ENCODE measurements at places on chromosomes 7 and 10. TPM values are rescaled to one million over a fixed set of nuclear protein-coding genes. Genes with fewer than 3 reads are reported as not detected.
A peak's percentile ranks its signal among the peaks of the same experiment; 100 is the strongest.

DNA sequence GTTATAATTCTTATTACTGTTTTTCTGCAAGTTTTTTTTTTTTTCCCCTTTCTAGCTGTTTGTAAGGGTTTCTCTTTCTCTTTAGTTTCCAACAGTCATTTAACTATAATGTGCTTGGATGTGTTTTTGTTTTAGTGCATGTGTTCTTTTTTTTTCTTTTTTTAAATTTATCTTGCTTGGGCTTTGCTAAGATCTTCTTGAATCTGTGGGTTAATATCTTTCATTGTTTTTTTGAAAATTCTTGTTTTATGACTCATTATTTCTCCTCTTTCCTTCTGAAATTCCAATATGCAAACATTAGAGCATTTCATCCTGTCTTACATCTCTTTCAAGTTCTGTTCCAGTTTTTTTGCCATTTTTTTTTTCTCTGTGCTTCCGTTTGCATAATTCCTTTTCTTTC lies 5.7 kb upstream of the HK1 start:
- no peak overlapping the region for H3K27ac ChIP-seq
- no peak for DNase-seq
- H3K36me3 ChIP-seq = no peaks in the 10 kb centered on the region
- H3K4me3 ChIP-seq = no peak overlapping the region
- H3K4me1 ChIP-seq = no peaks in the 10 kb centered on the region
- H3K27me3 ChIP-seq = no peaks in the 10 kb centered on the region

DNA sequence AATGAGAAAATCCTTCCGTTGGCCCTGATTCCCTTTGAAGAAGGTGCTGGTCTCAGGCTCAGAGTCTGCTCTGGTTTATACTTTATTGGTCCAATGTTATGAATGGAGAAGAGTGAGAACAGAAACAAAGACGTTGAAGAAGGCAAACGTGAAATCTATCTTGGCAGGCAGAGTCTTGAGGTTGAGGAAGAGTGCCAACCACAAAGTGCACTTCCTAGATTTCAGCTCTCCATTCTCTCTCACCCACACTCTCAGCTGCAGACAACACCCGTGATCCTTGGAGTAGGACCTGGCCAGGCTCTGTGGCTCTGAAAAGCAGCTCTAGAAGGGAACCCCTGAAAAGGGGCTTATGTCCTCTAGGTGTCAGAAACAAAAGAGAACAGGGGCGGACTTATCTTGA lies 128.9 kb upstream of the PLXNA4 start:
- no peaks in the 10 kb centered on the region for H3K4me1 ChIP-seq
- no peak for DNase-seq
- H3K4me3 ChIP-seq = no peak overlapping the region
- no peaks in the 10 kb centered on the region for H3K27me3 ChIP-seq

- no peaks in the 10 kb centered on the region for H3K27me3 ChIP-seq
- no peak overlapping the region for H3K27ac ChIP-seq
- H3K4me3 ChIP-seq = no peak overlapping the region
- H3K4me1 ChIP-seq = no peaks in the 10 kb centered on the region
These were observed 1074.4 kb downstream of the TYW1 start for GRCh38 chr7:68070992-68071391.

- H3K27me3 ChIP-seq = no peaks in the 10 kb centered on the region
- no peak overlapping the region for H3K4me3 ChIP-seq
- H3K27ac ChIP-seq = no peak overlapping the region
- H3K4me1 ChIP-seq = no peaks in the 10 kb centered on the region
- DNase-seq = no peak
These were observed 33.6 kb downstream of the KIAA1217 start for GRCh38 chr10:24242562-24242961.

DNA sequence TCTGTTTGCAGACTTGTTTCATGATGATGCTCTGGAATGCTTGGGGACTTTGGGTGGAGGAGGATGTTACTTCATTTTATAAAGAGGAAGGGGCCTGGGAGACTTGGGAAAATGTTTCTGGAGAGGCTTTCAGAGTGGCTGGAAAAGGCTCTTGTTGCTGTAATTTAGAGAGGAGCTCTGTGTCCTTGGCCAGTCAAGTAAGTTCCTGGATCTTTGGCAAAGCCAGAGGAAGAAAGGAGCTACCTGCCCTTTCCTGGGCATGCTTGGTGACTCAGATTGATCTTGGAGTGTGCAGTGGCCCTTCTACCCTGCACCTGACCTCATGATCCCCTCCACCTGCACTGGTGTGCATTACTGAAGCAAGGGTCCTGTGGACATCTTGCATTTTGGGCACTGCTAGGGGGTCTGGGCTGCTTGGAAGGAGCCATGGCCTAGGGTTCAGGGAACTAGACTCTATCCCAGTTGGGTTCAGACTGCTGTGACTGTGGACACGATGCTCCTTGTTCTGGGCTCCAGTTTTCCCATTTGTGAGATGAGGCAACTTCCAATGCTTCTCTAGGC lies 56.1 kb downstream of the ADCYAP1R1 start:
- no peaks in the 10 kb centered on the region for H3K27me3 ChIP-seq
- H3K4me3 ChIP-seq = no peak overlapping the region
- DNase-seq = no peak
- H3K4me1 ChIP-seq = no peaks in the 10 kb centered on the region

DNA sequence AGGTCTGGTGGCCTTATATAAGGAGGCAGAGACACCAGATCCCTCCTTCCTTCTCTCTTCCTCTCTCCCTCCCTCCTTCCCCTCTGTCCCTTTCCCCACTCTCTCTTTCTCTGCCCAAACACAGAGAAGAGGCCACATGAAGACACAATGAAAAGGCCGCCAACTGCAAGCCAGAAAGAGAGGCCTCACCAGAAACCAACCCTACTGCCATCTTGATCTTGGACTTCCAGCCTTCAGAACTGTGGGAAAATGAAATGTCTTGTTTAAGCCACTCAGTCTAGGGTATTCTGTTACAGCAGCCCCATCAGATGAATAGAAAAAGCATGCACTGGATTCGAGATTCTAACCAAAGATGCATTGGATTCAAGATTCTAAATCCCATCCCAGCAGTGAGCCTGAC lies 168.1 kb downstream of the FAM107B start:
- no peak for DNase-seq
- H3K4me3 ChIP-seq = no peak overlapping the region
- H3K4me1 ChIP-seq = peaks cover 13% of the 10 kb centered on the region
- H3K27me3 ChIP-seq = no peaks in the 10 kb centered on the region

- H3K36me3 ChIP-seq = no peaks in the 10 kb centered on the region
- no peak overlapping the region for H3K27ac ChIP-seq
- DNase-seq = no peak
These were observed 205.3 kb upstream of the MKLN1 start for GRCh38 chr7:131122394-131122793.

DNA sequence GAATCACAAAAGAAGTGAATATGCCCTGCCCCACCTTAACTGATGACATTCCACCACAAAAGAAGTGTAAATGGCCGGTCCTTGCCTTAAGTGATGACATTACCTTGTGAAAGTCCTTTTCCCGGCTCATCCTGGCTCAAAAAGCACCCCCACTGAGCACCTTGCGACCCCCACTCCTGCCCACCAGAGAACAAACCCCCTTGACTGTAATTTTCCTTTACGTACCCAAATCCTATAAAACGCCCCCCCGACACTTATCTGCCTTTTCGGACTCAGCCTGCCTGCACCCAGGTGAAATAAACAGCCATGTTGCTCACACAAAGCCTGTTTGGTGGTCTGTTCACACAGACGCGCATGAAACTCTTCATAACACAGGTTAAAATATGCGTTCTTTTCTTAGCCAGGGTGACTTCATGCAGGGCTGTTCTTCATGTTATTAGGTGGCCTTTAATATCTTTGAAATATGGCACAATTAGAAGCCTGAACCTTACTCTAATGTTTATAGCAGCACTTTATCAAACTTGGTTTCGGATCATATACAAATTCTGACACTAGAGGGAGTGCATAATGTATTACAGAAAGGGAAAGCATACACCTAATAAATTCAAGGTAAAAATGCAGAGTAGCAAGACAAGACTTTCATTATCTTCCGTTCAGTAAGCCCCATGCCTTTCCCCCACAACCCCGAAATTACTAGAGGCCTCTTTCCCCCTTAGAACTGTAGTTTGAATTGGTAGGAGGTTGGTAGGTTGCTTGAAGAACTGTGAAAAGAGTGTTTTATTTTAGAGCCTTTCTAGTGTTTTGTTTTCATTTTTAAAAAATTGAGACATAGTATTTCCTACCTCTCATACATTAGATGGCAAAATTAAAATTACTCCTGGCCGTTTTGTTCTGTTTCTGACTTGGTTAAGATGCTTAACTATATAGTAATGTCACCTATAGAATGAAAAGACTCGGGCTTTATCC lies 117.9 kb downstream of the NPY start:
- no peaks in the 10 kb centered on the region for H3K36me3 ChIP-seq
- H3K4me3 ChIP-seq = no peak overlapping the region
- no peak for DNase-seq
- H3K27me3 ChIP-seq = no peaks in the 10 kb centered on the region
- no peaks in the 10 kb centered on the region for H3K4me1 ChIP-seq

- no peaks in the 10 kb centered on the region for H3K27me3 ChIP-seq
- no peak for DNase-seq
- no peak overlapping the region for H3K4me3 ChIP-seq
- H3K36me3 ChIP-seq = no peaks in the 10 kb centered on the region
- H3K27ac ChIP-seq = no peak overlapping the region
These were observed 165.9 kb upstream of the PLXNA4 start for GRCh38 chr7:132742189-132742612.

DNA sequence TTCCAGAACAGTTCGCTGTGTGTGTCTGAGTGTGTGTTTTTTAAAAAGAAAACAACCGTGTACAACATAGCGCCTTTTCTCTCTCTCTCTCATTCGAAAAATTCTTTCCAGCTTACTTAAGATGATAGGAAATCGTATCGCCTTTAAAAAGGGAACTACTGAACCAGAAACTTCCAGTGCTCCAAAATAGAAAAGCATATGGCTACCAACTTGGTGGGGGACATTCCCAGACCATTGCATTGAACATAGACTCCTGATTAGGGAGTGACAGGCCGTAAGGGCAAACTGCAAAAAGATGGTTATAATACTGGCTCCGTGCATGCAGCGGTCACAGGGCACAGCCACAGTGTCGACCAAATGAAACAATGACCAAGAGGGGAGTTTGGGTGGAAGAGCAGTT lies 94.4 kb upstream of the FGFR2 start:
- no peaks in the 10 kb centered on the region for H3K27me3 ChIP-seq
- H3K27ac ChIP-seq = no peak overlapping the region
- no peak for DNase-seq
- H3K36me3 ChIP-seq = no peaks in the 10 kb centered on the region
- H3K4me1 ChIP-seq = no peaks in the 10 kb centered on the region
- no peak overlapping the region for H3K4me3 ChIP-seq

- H3K27ac ChIP-seq = peak overlapping the region; percentile 60
- no peaks in the 10 kb centered on the region for H3K36me3 ChIP-seq
- peaks cover 19% of the 10 kb centered on the region for H3K4me1 ChIP-seq
These were observed 23.4 kb downstream of the ZPBP start for GRCh38 chr7:50069613-50070012.

GRCh38 chr10:17081431-17081830 lies 48.2 kb downstream of the CUBN start:
- DNase-seq = no peak
- H3K36me3 ChIP-seq = no peaks in the 10 kb centered on the region
- no peak overlapping the region for H3K27ac ChIP-seq
- no peak overlapping the region for H3K4me3 ChIP-seq

DNA sequence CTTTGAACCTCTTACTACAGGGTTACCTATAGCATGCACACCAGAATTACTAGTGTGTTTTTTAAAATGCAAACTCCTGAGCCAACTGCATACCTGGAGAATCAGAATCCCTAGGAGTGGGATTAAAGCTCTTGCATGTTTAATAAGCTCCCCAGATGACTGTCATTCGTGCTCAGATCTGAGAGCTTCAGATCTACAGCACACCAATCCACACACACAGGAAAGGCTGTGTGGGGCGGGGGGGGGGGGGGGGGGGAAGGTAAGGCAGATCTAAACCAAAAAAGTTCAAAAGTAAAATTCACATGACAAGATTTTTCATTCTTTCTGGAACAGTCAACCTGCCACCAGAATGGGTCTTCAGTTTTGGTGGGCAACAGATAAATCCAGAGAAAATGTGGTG lies 5.5 kb downstream of the FAM3C start:
- no peak overlapping the region for H3K27ac ChIP-seq
- peaks cover 2% of the 10 kb centered on the region for H3K4me1 ChIP-seq
- no peak overlapping the region for H3K4me3 ChIP-seq
- no peaks in the 10 kb centered on the region for H3K27me3 ChIP-seq
- DNase-seq = peak; percentile 18
- no peaks in the 10 kb centered on the region for H3K36me3 ChIP-seq

GRCh38 chr7:41268878-41269277 lies 434.0 kb downstream of the INHBA start:
- H3K27me3 ChIP-seq = no peaks in the 10 kb centered on the region
- H3K27ac ChIP-seq = no peak overlapping the region
- no peaks in the 10 kb centered on the region for H3K36me3 ChIP-seq
- H3K4me3 ChIP-seq = no peak overlapping the region

- DNase-seq = no peak
- no peaks in the 10 kb centered on the region for H3K27me3 ChIP-seq
- H3K4me1 ChIP-seq = no peaks in the 10 kb centered on the region
- H3K36me3 ChIP-seq = no peaks in the 10 kb centered on the region
These were observed 204.0 kb downstream of the FZD1 start for GRCh38 chr7:91468256-91468655.

DNA sequence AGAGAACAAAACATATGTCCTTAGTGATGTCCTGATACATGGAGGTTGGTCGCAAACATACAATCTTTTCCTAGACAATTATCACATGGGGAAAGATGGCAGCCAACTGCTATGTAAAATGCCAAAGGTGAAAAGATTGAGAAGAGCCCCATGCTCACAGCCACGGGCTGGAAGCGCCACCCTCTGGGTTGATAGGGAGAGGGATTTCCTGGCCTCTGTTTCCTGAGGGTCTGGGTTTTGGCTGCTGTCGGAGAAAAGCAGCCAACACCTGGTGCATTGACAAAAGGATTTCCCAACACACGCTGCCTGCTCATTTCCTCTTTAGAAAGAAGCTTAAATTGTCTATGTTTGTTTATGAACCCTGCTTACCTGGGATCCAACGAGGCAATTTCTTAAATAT lies 43.8 kb downstream of the ITIH5 start:
- no peaks in the 10 kb centered on the region for H3K36me3 ChIP-seq
- H3K27me3 ChIP-seq = no peaks in the 10 kb centered on the region
- no peak for DNase-seq
- H3K4me3 ChIP-seq = no peak overlapping the region
- H3K4me1 ChIP-seq = no peaks in the 10 kb centered on the region

- no peak overlapping the region for H3K27ac ChIP-seq
- no peaks in the 10 kb centered on the region for H3K36me3 ChIP-seq
- no peak for DNase-seq
- no peaks in the 10 kb centered on the region for H3K27me3 ChIP-seq
- H3K4me1 ChIP-seq = no peaks in the 10 kb centered on the region
- no peak overlapping the region for H3K4me3 ChIP-seq
These were observed 109.6 kb downstream of the TMEM130 start for GRCh38 chr7:98760201-98760651.

GRCh38 chr10:11106621-11107374 lies 89.1 kb downstream of the CELF2 start:
- H3K27me3 ChIP-seq = no peaks in the 10 kb centered on the region
- H3K4me3 ChIP-seq = no peak overlapping the region
- no peak for DNase-seq
- H3K27ac ChIP-seq = no peak overlapping the region
- H3K4me1 ChIP-seq = no peaks in the 10 kb centered on the region
- H3K36me3 ChIP-seq = no peaks in the 10 kb centered on the region

Gene RPEL1
- total RNA-seq = not detected

Gene PTPRZ1
- total RNA-seq = not detected

Gene PTPRN2
- total RNA-seq = 2.5 TPM

Gene PON1
- not detected for total RNA-seq

Gene TECTB
- total RNA-seq = not detected

Gene SPAM1
- not detected for total RNA-seq

Gene PFKP
- 62.4 TPM for total RNA-seq

Gene ENTPD7
- total RNA-seq = 6.3 TPM

Gene LRRD1
- total RNA-seq = not detected

Data from natural killer cell (primary cell).